Cardiac fibroblast (primary cell): ENCODE measurements at places on chromosomes 16 and 17.

GRCh38 chr17:76078860-76079534 is at the start of gene ZACN:
ZACN (plus strand) TSS chr17:76079182; CDS start chr17:76079265, 83 bp downstream.
- no peak for DNase-seq

- DNase-seq, result no peak
Observed at GRCh38 chr17:21276264-21276588, 8.3 kb upstream of the MAP2K3 start.

DNA sequence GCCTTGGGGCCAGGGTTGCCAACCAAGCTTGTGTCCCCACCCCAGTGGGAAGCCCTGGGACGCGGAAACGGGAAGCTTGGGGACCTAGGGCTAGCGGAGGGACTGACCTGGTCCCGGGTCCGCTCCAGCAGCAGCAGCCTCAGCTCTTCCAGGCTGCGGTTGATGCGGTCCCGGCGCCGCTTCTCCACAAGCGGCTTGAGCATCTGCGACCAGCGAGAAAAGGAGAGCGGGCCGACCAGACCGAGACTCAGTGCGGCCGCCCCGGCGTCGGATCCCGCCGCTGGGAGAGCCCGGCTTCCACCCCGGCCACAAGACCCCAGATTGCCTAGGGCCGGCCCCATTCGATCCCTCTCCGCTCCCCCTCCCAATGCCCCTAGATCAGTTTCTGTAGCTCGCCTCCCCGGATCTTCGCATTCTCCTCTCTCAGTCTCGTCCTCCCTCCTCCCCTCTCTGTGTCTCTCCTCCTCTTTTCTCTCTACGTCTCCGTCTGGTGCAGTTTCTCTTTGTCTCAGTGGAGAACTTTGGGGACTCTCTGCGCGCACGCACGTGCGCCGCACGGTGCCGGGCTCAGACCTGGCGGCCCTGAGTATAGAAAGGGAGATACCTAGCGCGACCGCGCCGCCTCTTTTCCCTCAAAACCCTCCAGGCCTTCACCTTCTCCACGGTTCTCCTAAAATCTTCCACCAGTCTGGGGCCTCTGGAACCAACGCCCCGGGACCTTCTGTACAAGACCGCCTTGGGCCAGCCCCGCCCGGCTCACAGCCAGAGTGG is 797 bp downstream of the HES7 start:
- DNase-seq, result peak; percentile 34

DNA sequence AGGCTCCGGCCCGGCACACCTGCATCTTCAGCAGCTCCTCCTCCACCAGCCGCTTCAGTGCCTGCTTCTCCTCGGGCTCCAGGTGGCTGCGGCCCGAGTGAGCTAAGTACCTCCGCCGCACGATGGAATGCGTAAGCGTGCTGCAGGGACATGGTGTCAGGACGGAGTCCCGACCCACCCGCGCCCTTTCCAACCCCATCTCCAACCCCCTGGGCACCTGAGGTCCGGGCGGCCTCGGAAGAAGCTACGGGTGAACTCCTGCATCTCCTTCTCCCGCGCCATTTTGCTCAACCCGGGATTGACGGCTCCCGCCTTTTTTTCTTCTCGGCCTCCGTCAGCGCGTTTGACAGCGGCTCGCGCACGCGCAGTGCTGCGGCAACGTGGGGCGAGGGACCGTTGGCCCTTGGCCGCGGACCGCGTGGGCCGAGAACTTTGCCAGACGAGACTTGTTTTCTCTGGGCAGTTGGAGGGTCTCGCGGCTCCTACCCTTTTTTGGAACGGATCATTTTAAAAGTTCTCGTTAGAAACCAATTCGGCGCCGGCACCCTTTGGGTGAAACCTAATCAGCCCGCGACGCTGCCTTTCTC is at the start of gene HIRIP3:
TSS of gene HIRIP3 (minus strand) at position 294 of the 587 bp plus-strand sequence. CDS start at position 282, 12 bp downstream.
- peak; percentile 84 for DNase-seq

- peak; percentile 37 for DNase-seq
Observed at GRCh38 chr16:34078691-34079090, 619.3 kb downstream of the TP53TG3F start.
